ENCODE measurements at places on chromosomes 6 and 20.
A peak's percentile ranks its signal among the peaks of the same experiment; 100 is the strongest.

DNA sequence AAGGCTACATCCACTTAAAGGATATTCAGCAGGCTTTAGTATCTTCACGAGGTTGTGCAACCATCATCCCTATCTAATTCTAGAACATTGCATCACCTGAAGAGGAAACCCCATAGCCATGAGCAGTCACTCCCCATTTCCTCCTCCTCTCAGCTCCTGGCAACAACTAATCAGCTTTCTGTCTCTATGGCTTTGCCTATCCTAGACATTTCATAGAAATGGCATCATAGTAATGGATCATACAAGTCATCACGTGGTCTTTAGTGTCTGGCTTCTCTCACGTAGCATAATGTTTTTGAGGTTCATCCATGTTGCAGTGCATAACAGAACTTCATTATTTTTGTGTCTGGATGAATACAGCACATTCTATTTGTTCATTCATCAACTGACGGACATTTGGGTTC lies 20.5 kb downstream of the SNAI1 start:
- peak; percentile 71 for DNase-seq

DNA sequence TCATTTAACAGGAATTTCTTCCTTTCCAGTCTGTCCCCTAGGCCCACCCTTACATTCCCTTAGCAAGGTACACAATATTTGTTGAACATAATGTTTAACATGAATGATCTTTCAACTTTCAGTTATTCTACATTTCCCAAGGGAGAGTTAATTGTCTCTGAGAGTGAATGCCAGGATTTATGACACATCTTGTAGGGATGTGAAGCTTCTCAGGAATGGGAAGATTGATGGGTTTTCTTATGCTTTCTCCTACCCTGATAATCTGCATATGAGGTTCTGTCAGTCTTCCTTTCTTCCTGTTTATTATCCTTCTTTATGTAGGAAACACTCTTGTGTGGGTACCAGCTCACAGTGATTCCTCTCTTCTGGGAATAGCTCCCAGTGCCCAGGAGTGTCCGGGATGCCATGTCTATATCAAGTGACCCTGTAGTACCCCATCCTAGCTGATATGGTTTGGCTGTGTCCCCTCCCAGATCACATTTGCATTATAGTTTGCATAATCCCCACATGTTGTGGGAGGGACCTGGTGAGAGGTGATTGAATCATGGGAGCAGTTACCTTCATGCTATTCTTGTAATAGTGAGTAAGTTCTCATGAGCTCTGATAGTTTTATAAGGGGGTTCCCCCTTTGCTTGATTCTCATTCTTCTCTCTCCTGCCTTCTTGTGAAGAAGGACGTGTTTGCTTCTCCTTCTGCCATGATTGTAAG lies 7.1 kb upstream of the FYN start:
- peak; percentile 73 for DNase-seq

GRCh38 chr20:54669040-54669363 lies 193.6 kb downstream of the DOK5 start:
- no peak for DNase-seq

GRCh38 chr6:119727504-119728219 lies 378.1 kb upstream of the MAN1A1 start:
- DNase-seq = peak; percentile 21

DNA sequence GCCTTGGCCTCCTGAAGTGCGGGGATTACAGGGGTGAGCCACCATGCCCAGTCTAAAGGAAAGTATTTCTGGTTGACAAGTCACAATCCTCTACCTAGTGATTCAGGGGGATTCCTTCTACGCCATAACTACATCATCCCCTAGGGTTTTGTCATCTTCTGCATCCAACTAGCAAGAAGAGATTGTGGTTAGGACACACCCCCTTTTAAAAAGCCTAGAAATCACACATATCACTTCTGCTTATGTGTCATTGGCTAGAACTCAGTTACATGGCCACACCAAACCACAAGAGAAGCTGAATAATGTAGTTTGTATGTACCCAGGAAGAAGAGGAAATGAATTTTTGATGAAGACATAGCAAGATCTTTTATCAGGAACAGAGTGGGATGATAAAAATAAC lies 14.7 kb upstream of the CHD6 start:
- DNase-seq = peak; percentile 66

DNA sequence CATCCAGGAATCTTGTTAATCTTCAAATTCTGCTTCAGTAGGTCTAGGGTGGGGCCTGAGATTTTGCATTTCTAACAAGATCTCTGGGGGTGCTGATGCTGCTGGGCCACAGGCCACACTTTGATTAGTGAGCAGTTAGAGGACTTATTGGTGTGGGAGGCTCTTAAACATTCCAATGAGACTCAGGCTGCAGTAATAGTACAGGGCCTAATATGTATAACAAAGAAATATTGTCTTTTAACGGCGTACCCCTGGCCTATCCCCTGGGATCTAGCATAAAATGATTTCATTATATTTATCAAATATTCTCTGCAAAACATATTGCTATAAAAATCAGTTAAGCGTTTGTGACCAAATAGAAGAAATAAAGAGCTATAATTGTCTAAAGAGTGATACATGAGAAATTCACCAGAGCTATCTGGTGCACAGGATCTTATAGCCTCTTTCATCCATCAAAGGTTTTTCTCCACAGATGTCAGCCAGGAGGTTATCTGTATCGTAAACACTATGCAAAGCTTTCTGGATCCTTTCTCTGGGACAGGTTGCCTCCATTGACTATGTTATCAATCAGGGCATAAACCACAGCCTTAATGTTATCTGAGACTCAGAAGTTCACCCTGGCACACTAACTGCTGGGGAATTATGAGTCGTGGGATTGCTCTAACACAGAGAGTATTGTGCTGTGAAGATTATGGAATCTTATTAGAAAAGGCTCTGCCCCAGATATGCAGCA lies 488.5 kb upstream of the MAP3K7 start:
- DNase-seq = no peak
